ENCODE measurements at places on chromosomes 3 and 15.
A peak's percentile ranks its signal among the peaks of the same experiment; 100 is the strongest.

DNA sequence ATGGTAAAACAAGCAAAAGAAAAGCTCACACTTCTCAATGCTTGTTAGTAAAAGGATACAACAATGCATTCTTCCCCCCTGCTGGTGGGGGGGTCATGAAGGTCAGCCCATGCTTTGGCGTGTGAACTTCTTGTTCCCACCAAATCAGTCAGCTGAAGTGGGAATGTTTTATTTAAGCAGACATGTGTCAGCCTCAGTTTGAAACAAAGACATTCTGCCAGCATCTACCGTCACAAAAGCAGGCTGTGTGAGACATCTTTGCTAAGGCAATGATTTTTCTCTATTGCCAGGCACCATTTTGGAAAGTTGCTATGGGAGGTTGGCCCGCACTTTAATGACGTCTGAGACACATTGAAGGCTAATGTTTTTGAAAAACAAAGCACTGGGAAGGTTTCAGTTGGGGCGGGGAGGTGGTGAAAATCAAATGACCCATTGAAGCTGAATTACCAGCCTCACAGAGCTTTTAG is 206.6 kb downstream of the TLE3 start:
- DNase-seq = no peak

GRCh38 chr3:129422897-129423296 is 5.5 kb downstream of the EFCAB12 start:
- no peak for DNase-seq

- DNase-seq = no peak
Measured at GRCh38 chr3:26237036-26237682, 385.4 kb upstream of the LRRC3B start.

- DNase-seq = no peak
Measured at GRCh38 chr3:73538486-73538885, 86.3 kb downstream of the PDZRN3 start.

GRCh38 chr15:45637552-45638033 is 2.8 kb downstream of the SQOR start:
- DNase-seq = no peak

DNA sequence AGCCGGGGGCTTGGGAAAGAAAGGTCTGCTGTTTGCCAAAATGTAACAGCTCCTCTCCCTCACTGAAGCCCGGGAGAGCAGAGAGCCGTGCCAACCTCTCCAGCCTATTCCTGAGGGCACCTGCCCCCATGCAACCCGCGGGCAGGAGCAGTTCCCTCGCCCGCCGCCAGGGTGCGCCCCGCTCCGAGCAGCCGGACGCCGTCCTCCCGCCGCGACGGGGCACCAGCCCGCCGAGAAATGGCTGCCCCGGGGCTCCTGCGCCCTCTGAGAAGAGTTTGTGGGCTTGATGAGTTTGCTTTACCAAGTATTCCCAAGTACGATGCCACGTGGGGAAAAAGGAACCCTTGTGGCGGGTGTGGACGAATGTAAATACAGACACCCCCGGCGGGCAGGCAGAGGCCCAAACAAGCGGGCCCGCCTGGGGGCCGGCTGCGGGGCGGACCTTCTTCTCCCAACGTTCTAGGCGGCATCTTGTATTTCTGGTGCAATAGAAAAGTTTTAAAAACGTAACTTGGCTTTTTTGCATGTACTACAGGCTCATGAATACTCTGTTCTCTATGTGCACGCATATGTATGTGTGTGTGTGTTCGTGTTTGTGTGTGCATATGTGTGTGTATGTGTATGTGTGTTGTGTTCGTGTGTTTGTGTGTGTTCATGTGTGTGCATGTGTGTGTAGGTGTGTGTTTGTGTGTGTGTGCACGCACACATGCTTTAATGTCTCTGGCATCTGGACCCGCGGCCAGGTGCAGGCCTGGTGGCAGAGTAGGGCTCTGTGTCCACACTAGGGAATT is 162.9 kb downstream of the CHSY1 start:
- peak; percentile 84 for DNase-seq

GRCh38 chr15:68464448-68465090 is 32.6 kb upstream of the ITGA11 start:
- DNase-seq = no peak

- DNase-seq = no peak
Measured at GRCh38 chr3:14208977-14209394, 30.4 kb downstream of the LSM3 start.

GRCh38 chr3:153349108-153349499 is 187.1 kb downstream of the RAP2B start:
- no peak for DNase-seq

- no peak for DNase-seq
Measured at GRCh38 chr3:23107221-23107620, 95.9 kb upstream of the UBE2E2 start.

DNA sequence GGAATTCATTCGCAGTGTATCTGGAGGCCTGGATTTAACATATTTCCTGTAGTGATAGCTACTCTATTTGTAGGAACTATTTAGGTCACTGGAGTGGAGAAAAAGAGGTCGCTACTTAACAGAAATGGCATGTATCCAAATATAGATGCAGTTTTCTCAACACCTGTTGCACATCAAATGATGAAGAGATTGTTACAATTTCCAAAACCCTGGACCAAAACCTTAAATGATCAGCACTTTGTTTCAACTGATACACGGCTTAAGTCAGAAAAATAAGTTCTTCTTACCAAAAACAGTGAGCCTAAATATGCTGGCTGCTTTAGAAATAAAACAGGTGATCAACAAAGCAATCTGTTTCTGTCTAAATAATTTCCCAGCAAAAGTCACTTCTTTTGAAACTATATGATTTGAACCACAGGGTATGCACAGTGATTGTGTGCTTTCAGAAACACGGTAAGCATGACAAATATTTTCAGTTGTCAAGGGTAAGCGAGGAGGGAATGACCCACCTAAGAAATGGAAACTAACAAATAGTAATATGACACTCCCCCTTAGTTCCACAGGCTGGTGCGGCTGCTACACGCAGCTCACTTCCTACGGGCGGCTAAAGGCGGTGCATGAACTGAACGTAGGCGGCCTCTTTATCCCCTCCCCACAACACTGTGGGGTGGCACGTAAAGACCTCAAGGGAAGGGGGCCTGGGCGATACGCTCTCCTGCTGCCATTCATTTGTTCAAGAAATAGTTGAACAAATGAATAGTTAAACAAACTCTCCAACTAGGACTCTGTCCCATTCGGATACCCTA is 1.1 kb downstream of the EHD4 start:
- DNase-seq = no peak

DNA sequence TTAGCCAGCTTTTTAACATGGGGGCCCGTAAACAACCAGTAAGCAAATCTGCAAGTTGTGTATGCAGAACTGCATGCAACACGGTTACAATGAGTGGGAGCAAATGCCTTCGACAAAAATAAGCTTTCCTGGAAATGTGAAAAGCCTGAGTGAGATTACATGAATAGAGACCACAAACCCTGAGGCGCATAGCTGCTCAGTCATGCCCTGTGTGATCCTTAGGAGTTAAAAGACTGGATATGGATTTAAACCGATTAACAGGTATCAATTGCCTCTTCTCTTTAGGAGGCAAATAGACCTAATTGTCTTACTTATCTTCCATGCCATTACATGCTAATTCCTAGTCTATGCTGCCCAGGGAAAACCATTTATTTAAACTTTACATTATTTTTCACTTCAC is 810.3 kb downstream of the ROBO1 start:
- no peak for DNase-seq

- DNase-seq = no peak
Measured at GRCh38 chr15:70723122-70723422, 40.3 kb downstream of the UACA start.

DNA sequence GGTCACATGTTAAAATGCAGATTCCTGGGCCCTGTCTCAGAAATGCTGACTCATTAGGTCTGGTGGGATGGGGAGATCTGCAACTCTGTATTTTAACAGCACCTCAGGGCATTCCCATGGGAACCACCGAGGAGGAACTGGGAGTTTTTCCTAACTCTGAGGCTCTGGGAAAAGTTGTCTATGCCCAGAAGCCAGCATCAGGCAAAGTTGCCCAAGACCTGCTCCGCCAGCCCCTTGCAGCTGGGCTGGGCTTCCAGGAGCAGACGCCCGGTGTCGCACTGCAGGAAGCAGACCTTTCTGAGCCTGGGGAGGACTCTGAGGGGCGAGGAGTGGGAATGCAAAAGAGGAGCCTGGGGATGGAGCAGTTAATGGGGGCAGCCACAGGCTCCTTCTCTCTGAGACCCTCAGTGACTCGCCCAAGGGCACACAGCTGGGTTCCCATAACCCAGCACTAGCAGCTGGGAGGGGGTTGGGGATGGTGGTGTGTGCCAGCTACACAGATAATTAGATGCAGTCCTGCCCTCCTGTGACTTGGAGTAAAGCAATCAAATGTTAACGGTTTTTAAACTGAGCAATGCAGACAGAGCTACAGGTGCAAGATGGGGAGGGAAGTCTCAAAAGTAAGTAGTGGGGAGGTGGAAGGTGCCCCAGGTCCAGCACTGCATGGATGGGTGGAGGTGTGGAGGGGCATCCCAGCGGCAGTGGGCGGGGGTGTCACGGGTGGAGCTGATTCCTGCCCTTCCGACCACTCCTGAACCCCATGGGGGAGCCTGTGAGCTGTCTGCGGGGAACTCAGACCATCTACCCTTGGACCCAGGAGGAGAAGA is 100.4 kb downstream of the LSM3 start:
- DNase-seq = no peak

- no peak for DNase-seq
Measured at GRCh38 chr3:14899993-14900618, 47.3 kb upstream of the NR2C2 start.

GRCh38 chr3:141877911-141878310 is 1.5 kb downstream of the ATP1B3 start:
- no peak for DNase-seq

- DNase-seq = no peak
Measured at GRCh38 chr3:64586952-64587351, 100.8 kb downstream of the ADAMTS9 start.

DNA sequence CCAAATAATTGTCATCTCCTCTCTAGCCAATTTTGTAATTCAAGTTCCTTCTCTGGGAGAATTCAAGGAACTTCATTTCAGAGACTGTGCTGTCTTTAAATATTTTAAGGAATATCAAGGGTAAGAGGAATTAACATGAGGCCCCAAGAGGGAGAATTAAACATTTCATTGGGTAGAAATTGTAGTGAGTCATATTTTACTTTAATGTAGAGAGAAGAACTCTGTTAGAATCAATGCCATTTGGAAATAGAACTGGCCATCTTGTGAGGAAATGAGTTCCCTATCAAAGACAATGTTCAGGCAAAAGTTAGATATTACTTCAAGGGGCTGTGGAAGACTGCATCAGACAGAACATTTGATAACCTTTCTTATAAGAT is 43.5 kb upstream of the TP63 start:
- DNase-seq = no peak

GRCh38 chr3:193620650-193621049 is 27.6 kb downstream of the OPA1 start:
- DNase-seq = no peak

- DNase-seq = no peak
Measured at GRCh38 chr15:70795311-70795665, 31.9 kb upstream of the UACA start.

- DNase-seq = no peak
Measured at GRCh38 chr3:186073641-186074040, 35.2 kb downstream of the ETV5 start.

DNA sequence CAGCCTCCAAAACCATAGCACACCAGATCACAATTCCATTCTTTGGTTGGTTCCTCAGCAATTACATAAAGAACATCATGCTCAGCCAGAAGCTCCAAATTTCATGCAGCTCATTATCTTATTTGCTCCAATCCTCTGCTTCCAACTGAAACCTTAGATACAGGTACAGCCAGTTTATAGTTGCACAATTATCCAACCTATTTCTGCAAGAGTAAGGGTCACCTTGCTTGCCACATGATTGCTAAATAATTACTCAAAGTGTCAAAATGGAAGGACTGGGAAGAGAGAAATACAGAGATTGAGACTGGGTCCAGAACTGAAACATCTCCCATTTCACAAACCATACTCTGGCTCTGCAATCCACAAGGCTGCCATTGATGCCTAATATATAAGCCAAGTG is 23.4 kb upstream of the SHC4 start:
- no peak for DNase-seq

GRCh38 chr3:125141596-125142419 is 70.7 kb downstream of the SLC12A8 start:
- DNase-seq = peak; percentile 80

DNA sequence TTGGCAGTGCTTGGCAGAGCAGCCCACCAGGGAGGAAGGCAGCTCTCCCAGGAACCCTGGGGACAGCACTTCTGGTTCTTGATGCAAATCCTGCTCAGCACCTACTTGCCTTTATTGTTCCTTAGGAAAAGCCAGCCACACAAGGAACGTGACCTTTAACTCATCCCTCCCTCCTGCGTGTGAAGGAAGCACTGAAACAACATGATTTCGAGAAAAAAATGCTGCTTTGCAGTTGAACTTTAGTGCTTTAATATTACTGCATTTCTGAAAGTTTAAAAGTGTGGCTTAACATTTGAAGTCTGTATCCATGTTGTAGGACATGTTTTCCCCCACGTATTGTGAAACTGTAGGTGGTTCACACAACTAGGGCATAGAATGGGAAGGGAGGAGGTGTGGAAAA is 50.4 kb upstream of the CTNNB1 start:
- no peak for DNase-seq

DNA sequence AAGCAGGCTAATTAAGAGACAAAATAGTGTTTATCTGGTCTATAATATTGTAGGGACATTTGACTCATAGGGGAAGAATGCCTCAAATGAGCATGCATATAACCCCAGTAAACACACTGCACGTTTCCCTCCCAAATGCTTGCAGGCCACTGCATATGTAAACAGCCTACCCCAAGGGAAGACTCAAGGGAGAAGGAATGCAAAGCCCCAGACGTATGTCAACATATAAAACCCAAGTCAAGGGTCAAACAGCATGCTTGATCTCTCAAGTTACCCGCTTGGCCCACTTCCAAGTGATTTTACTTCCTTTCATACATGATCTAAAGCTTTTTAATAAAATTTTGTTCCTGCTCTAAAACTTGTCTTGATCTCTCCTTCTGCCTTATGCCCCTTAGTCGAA is 1090.0 kb downstream of the OTOL1 start:
- DNase-seq = no peak

DNA sequence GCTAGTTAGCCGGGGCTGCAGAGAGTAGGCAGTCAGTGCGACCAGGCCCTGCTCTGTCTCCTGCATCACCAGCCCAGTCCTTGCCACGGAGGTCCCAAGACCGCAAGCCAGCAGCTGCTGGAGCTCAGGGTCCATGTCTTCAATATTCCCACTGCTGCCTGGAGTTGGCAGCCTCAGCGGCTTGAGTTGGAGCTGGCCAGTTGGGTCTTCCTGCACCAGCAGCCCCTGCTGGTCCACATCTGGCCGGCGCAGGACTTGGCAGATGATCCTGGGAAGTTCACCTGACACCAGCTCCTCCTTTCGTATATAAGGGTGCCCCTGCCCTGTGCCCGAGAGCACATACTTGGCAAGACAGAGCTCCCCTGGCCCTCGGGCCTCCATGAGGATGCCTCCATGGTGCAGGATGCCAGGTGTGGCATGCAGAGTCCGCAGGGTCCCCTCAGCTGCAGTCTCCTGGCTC is 5.7 kb downstream of the XIRP1 start:
- no peak for DNase-seq

DNA sequence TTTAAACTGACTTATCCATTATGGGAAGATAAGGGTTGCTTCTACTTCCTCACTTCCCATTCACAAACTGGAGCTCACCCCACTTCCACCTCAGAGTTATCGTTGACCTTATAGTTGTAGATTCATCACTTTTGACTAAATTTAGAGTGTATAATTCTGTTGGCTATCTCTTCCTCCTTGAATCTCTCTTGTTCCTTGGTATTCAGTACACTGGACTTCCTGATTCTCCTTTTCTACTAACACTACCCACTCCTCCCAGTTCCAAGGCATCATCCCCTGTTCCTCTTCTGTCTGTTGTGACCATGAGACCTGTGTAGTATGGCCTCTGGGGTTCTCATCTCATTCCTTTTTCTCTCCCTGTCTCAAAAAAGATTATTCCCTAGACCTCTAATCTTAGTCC is 5.9 kb upstream of the GPR87 start:
- no peak for DNase-seq

All from ecto neural progenitor cell (in vitro differentiated cells).